Inflammatory macrophage treated with lipopolysaccharide for 4 hours (primary cell): ENCODE measurements at places on chromosomes 5 and 9.

DNA sequence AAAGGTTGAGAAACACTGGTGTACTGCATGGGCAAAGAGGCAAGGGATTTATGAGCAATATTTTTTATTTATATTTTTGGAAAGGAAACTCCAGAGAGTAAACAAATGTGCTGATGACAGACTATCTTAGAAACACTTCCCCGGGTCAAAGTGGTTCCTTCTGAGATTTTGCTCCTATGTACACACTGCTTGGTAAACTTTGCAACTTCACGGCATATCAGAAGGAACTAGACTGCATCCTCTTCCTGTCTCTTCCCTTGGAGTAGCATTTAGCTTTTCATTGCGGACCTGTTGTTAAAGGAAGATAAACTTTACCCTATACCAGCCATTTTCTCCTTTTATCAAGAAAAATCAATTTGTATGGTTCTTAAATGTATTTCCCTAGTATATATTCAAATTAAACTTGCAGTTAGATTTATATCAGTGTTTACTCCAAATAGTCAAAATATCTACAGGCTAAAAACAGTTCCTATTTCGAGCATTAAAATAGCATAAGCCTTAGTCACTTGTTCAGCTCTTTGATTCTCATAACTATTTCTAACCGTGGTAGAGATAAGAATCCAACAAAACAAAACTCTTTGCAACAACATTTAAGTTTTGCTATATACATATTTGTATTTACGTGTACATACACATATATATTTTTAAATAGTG is 48.0 kb upstream of the LRRC19 start:
- no peak for DNase-seq

- DNase-seq: no peak
These were observed 71.9 kb downstream of the INSL6 start for GRCh38 chr9:5113523-5113922.

GRCh38 chr9:21634951-21635350 is 152.8 kb upstream of the IFNE start:
- no peak for DNase-seq

DNA sequence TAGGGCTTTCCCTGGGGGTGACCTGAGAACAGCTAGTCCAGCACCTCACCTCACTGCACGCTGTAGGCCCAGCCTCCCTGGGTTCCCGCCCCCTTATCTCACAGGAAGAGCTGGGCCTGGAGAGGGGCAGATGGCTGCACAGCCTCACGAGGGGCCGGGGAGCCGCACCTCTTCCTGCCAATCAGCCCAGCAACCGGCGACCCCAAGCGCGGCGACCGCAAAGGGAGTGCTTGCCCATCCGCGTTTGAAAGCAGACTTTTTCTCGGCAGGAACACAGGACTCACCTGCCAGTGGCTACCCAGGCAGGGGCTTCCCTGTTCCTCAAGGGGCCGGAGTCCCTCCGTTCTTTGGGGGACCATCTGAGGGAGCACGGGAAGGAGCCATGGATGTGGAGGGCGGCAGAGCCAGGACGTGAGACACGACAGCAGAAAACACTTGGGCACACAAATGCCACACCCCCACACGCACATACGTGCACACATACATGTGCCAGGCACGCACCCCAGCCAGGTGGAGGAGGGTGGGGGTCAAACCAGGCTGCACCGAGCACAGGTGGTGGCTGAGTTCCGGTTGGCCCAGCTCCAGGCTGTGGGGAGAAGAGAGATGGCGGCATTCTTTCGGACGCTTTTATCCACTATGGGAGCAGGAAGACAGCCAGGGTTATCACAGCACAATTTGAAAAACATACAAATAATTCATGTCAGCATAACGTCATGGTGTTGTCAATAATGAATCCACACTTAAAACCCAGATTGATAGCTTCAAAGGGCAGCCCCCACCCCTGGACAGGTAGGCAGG is 11.3 kb downstream of the TMEM250 start:
- DNase-seq: no peak

DNA sequence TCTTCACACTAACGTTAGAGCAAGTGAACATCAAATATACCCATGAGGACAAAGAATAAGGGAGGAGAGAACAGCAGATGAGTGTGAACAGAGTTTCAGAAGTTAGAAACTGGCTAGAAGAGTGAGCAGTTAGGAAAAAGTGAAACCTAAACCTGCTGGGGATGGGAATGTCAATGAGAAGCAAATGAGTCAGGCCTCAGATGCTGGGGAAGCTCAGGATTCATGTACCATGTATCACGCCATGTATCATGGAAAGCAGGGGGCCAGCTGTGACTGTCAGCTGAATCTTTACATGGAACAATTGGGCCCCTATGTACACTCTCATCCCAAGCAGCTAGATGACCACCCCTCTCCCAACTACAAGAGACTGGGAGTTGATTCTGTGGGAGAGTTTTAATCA is 16.2 kb downstream of the GDF9 start:
- DNase-seq: no peak

DNA sequence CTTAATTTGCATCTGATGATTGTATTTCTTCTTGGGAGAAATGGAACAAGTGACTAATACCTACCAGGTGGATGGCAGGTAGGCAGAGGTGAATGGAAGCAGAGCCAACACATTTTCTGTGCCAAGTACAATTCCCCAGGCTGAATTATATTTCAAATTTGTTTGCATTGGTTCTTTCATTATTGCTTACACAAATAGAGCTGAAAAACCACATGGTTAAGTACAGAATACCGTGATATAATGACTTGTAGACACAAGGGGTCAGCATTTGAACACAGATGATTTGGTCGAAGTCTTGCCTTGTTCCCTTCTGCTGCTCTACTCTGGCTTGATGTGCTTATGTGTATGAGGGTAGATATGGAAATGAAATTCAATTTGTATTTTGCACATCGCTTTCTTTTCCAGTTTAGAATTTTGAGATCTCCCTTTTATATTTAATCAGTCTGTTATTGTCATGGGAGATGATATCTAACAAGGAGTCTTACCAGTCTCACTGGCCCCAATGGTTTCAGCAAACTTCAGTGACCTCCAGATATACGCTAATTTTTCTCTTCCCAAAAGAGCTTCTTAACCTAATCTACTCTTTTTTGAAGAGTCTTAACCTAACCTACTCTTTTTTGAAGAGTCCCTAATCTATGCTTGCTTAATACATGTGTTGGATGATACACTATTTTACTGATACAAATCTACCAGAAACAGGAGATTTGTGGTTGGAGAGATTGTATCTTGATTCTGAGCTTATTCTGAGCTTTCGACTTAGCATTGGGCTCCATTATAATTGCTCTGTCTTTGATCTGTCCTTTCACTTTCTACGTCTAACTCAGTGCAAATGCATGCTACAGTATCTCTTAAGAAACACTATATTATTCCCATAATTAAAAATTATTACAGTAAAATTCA is 88.1 kb downstream of the PCSK1 start:
- peak; percentile 60 for DNase-seq

DNA sequence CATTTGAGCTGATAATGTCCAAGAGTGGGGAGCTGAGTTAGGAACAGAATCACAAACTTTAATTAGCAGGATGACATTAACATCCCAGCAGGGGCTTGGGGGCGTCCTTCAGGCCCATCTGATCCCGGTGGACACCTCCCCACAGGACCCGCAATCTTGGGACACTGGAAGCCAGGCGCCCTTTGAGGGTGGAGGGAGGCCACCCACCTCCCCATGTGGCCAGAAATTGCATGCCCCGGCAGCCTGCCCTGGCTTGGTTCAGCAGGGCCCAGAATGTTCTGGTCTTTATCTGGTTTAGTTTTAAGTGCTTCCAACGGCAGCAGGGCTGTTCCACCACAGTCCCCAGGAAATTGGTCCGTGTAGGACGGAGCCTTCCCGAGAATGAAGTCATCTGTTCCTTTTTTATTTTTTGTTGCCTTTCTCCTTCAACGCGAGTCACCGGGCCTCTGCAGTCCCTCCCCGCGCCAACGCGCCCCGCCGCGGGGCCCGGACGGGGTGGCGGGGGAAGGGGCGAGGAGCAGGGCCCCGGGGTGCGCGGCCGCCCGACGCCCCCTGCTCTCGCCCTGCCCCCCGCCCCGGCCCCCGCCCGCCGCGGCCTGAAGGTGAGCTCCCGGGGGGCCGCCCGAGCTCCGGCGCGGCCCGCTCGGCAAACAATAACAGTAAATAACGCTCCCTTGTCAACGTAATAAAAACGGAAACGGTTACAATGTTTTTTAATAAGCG is 207.9 kb downstream of the C9orf50 start:
- DNase-seq: peak; percentile 88

DNA sequence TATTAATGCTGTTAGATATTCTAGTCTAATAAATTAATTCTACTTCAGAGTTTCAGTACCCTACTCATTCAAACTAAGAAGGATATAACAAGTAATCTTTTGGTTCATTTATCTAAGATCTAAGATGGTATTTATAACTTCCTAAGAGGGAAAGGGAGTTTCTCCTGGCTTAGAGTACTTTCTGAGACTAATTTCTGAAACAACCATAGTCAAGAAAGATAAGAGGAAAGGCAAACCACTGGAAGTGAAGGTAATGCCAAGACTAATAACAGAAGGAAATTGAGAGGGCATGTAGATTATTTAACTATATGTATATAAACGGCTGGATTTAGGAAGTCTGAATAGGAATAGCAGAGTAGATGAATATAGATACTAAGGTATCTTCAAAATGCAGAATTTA is 112.4 kb upstream of the ACOT12 start:
- no peak for DNase-seq

- no peak for DNase-seq
These were observed 2.5 kb downstream of the LHX6 start for GRCh38 chr9:122226142-122226757.

- peak; percentile 66 for DNase-seq
These were observed 1.9 kb downstream of the JADE2 start for GRCh38 chr5:134527156-134527960.

GRCh38 chr9:36893911-36894310 is 140.2 kb downstream of the PAX5 start:
- DNase-seq: no peak

DNA sequence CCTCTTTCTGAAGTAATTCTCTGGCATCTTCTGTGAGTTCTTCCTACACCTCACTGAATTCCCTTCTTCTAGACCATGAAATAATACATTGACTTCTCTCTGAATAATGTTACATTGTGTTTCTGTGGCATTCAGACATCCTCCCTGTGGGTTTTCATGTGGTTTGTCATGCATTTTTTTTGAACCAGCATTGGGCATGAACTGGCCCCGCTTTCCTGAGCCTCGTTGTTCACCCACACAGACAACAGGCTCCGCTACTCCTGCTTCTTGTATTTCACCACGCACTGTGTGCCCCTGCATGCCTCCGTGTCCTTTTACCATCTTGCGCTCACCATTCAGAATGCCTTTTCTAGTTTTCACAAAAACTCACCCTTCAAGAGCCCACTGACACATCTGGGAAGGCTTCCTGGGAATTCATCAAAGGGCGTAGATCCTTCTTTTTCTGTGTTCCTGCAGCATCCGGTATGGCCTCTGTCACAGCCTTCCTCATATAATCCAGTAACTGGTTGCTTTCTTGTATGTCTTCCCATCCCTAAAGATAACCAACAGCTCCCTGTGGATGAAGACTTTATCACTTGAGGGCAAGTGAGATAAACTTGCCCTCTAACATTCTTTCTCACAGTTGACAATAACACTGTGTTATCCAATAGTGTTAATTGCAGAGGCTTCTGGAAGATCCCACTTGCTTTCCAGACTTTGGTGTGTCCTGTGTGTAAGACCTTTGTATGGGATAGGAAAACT is 51.5 kb upstream of the ADAMTSL1 start:
- DNase-seq: no peak

DNA sequence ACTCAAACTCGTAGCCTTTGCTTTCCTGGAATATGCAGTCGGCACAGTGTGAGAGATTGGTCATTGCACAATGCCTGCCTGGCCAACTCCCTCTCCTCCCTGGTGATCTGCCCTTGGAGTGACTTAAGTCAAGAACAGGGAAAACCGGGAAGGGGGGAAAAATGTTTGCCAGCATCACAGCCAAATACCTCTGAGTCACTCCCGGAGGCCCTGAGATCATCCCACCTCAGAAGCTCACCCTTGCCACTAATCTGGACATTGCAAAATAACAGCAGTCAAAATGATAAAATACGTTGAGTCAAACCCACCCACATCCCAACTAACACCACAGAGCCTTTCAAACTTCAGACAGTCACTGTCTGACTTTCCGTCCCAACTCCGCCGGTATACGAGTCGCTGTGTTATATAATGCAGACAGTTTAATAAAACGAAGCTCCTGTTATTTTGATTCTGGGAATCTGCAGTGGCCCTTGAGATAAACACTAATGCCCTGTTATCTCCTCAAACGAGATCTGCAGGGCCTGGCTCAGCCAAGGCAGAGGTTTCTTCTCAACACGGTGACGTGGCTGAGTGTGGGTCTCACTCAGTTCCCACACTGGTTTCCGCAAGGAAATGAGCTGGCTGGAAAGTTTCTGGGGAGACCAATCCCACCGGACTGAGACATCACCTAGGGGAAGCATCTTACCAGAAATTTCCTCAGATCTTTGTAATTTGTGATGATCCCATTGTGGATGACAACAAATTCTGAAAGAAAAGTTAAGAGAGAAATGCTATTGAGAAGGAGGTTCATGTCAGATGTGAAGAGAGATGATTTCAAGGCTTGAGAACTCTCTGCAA is 22.1 kb downstream of the GFPT2 start:
- DNase-seq: peak; percentile 12

- DNase-seq: no peak
These were observed 136.5 kb upstream of the PTCH1 start for GRCh38 chr9:95653246-95653645.

DNA sequence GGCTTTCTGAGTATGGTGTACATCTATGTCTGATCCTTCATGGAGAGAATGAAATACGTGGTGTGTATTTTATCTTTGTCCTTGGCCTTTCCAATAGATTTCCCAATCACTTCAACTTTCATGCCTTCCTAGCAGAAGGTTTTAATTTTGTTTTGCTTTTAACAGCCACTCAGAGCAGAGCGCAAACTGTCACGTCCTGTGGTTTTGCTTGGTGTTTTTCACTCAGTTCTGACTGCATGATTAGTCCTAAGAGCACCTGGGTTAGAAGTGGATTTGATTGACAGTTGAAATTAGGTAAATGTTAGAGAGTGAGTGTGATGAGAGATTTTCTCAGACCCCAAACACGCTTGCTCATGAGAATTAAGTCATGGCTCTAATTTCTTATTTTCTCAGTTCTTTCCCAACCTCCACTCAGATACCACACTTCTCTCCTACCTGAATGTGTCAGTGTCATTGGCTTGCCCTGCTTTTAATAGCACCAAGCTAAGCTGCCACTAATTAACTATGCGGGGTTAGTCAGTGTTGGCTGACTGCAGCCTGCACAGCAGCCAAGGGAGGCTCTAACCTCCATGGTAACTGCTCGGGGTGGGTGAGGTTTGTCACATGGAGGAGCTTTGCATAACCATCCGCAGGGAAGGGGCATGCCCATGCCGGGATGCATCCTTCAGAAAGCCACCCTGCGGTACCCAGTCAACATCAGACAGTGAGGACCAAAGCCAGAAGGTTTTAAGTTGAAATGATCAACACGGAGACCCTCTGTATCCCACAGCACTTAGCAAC is 173.4 kb downstream of the NR3C1 start:
- no peak for DNase-seq

GRCh38 chr9:24051587-24051986 is 225.5 kb upstream of the ELAVL2 start:
- no peak for DNase-seq

DNA sequence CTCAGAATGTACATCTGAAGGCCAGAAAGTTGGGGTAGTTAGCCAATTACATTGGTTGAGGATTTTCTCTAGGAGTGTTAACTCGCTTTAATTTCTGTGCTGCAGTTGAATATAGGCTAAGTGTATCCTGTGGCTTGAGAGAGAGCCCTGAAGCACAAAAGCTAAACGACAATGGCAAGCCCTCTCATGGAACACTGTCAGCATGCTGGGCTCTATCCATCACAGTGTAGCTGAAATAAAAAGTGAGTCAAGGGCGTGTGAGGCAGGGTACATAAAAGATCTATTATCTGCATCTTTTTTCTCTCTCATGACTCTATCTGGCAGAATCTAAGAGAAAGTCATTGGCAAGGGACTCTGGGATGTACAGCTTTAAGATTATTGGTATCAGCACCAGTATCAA is 254.2 kb upstream of the GRIA1 start:
- no peak for DNase-seq
